Immature natural killer cell (primary cell): ENCODE measurements at places on chromosomes 3 and 15.

- no peak for DNase-seq
Measured at GRCh38 chr3:148389916-148390315, 307.8 kb upstream of the AGTR1 start.

DNA sequence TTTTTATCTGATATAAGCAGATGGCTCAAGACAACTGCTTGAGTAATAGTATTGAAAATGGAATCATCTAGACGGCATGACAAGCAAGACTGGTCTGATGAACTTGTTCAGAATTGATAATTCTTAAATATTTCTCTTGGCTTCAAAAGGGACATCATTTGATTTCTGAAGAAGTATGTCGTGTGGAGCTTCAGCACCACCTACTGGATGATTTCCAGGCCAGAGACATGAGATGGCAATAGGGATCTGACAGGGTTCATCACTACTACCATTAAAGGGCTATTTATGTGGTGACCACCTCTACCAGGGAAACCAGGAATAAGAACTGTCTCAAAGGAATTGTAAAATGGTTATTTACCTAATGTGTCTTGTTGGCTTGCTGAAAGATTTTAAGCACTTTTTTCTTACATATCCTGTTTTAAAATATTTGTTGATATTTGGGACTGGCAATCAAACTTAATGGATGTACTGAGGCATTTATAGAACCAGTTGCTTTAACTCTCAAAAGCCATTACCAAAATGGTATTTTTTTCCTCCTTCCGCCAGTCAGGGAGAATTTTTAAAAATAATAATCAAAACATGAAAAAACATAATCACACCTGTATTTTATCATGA is 99.5 kb upstream of the FAM98B start:
- peak; percentile 27 for DNase-seq

GRCh38 chr3:129315223-129315997 is 36.7 kb downstream of the HMCES start:
- peak; percentile 28 for DNase-seq

DNA sequence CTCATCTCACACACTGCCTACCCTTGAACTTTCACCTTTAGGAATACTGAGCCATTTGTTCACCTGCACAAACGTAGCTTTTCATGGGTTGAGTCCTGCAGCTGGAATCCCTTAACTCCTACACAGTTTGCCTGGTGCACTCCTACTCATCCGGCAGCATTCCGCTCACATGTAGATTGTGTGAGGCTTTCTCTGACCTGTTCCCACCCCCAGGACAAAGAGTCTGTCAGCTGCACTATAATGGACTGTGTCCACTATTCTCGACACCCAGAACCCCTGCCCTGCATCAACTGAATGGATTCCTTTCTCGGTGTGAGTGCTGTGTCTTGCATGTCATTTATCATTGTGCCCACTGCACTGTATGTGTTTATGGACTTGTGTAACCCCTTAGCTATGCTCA is 54.9 kb downstream of the EPHB3 start:
- no peak for DNase-seq

- DNase-seq, result no peak
Measured at GRCh38 chr3:112687616-112688015, 46.7 kb upstream of the CCDC80 start.
